ENCODE measurements at places on chromosomes 6 and 20.

- no peak for DNase-seq
Observed at GRCh38 chr6:93474733-93475179, 55.4 kb upstream of the EPHA7 start.

- DNase-seq, result no peak
Observed at GRCh38 chr6:1858196-1858595, 248.5 kb downstream of the FOXC1 start.

GRCh38 chr20:23037017-23037481 lies 1.9 kb downstream of the SSTR4 start:
- DNase-seq, result no peak

GRCh38 chr6:132768051-132768517 lies 10.4 kb upstream of the VNN2 start:
- no peak for DNase-seq

DNA sequence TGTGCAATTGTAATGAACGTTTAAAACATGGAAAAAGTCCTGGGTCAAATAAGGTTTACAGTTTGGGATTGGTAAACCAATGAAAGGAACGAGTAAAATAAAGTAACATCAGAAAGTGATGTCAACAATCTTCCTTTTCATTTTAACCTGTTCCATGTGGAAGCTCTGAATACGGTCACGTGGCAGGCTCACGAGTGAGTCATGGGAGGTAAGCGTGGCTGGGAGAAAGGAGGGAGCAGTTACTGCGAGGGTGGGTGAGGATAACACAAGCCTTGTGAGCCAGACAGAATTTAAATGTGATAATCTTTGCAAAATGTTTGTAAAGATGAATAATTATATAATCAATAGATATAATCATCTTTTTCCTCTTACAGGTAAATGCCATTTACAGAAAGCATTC lies 171.3 kb upstream of the HDAC2 start:
- peak; percentile 42 for DNase-seq

GRCh38 chr6:106103728-106104109 lies 17.6 kb downstream of the PRDM1 start:
- DNase-seq, result no peak

DNA sequence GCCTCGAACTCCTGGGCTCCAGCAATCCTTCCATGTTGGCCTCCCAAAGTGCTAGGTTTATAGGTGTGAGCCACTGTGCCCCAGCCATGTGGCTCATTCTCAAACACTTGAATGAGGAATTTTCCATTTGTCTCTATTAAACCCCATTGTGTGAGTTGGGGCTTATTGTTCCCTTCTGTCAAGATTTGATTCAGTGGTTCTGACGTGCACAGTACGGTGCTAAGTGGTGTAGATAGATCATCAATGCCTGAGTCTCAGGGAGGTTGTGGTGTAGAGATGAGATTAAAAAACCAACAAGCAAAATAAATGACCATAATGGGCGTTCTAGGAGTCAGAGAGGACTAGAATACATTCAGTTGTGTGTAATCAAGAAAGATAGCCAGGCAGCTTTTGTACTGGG lies 335.6 kb downstream of the PRL start:
- no peak for DNase-seq

DNA sequence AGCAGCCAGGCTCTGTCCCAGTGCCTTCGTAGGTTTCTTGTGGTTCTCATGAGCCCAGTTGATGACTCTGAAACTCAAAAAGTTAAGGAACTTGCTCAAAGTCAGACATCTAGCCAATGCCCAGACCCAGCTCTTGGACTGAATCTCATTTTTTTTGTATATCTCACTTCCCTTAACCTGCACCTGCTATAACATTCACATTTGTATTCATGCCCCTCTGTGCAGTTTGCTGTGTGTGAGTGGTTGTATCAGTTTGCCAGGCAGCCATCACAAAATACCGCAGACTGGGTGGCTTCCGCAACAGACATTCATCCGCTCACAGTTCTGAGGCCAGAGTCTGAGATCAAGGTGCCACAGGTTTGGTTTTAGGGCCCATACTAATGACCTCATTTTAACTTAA lies 49.9 kb downstream of the IPCEF1 start:
- DNase-seq, result no peak

- no peak for DNase-seq
Observed at GRCh38 chr6:131398176-131398575, 174.8 kb upstream of the ARG1 start.

DNA sequence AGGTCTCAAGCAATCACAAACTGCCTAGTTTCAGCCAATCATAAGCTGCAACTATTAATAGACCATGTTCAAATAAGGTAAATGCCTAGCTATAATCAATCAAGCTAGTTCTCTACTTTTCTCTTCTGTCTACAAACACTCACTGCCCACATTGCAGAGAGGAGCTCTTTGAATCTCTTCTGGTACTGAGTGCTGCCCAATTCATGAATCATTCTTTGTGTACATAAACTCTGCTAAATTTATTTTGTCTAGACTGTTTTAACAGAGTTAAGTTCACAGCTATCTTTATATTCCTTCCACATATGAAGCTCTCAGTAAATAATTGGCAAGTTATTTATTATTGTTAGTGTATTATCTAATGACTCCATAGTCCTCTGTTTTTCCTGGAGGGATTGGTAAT lies 411.0 kb downstream of the EPHA7 start:
- DNase-seq, result no peak

- no peak for DNase-seq
Observed at GRCh38 chr6:137352859-137353258, 133.7 kb upstream of the IFNGR1 start.

- DNase-seq, result no peak
Observed at GRCh38 chr6:139500977-139501376, 126.5 kb upstream of the CITED2 start.

DNA sequence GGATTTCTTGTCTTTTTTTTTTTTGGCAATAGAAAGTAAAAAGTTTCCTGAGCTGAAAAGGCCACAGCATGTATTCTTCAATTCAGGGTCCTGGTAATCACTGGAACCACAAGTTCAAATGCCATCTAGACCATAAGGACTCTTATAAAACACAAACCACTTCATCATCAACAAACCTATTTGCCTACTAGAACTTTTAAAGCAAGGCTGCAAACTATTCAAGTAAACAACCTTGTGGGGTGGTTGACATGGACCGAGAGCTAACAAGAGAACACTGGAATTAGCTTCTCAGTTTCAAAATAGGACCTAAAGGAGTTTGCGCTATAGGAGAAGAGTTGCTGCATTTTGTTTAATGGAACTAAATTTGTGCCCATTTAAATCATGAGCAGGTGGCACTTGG lies 215.9 kb downstream of the ATXN1 start:
- no peak for DNase-seq

- DNase-seq, result no peak
Observed at GRCh38 chr20:63549679-63550282, 2.2 kb upstream of the SRMS start.

DNA sequence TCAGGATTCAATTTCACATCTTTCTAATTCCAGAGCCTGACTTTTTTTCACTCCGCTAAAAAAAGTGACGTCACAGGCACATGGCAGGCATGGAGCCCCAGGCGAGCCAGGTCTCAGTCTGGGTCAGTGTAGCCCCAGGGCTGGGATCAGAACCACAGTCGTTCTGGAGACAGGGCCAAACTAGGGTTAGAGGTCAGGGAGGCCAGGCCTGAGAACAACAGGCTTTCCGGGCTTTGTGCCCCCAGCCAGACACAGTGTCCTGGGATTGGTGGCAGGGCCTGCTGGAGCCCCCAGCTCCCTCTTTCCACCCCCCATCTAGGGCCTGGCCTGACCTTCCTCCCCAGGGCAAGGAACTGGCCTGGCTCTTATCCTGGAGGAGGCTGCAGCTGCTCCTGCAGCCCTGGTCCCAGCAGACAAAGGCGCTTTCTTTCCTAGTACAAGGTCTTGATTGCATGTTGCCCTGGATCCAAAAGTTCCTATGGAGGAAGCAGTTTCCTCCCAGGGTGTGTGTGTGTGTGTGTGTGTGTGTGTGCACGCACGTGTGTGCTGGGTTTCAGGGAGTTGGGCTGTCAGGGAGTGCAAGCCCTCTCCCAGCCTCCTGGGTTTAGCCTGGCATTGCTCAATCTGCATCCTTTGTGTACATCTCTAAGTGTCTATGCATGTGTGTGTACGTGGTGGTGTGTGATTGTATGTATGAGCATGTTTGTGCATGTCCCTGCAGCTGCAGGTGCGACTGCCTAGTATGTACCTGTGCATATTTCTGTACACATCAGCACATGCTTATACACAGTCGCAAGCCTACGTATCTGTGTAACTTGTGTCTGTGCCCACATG lies 26.5 kb upstream of the EMILIN3 start:
- DNase-seq, result peak; percentile 86

- DNase-seq, result no peak
Observed at GRCh38 chr6:83097204-83097603, 29.7 kb downstream of the DOP1A start.

DNA sequence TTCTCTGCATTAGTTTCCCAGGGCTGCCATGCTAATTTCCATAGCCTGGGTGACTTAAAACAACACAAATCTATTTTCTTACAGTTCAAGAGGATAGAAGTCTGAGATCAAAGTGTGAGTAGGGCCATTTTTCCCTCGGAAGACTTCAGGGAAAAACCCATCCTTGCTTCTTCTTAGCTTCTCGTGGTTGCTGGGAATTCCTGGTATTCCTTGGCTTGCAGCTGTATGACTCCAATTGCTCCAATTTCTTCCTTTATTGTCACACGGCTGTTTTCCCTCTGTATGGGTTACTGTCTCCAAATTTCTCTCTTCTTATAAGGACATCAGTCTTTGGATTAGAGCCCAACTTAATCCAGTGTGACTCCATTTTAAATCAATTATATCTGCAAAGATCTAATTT lies 128.4 kb upstream of the JAG1 start:
- no peak for DNase-seq

DNA sequence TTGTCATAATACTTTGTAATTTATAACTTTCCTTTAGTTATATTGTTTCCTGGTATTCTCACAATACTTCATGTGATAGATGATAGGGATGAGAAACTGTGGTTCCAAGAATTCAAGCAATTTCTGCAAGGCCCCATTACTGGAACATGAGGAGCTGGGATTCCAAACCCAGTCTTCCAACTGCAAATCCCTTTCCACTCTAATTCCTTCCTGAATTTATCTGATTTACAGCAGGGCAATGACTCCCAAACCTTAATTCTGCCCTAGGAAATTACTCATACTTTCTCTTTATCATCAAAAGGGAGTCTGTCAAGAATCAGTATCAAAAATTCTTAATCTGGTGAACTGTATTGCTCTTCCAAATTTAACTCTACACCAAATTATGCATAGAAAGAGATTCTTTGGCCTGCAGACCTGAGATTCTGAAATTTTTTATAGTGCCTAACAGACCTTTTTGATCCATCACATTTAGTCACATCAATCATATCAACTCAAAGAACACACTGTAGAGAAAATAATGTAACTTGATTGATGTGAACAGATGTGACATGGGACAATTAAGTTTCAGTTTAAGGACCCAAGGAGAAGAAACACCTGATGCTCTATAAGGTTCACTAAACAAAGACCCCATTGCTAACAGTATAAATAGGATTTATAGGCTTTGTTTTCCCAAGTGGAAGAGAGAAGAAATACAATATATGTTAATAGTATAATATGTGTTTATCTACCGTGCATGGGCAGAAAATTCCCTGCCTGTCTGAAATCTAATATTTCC lies 41.5 kb upstream of the GJA1 start:
- DNase-seq, result no peak

DNA sequence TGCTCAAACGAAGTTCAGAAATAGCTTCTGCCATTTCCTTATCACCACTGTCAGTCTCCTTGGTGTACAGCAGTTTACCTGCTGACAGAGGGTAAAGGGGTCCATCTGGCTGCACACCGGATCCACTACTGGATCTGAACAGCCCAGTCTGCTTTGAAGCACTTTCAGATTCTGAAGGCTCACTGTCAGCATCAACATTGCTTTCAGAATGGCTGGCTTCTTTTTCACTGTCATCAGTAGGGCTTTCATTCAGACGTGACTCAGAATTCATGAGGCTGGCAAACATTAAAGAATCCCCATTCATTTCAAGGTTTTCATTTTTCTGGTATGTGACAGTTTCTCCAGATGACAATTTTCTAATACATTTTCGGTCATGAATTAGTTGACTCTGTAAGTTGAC lies 21.0 kb upstream of the PNISR start:
- DNase-seq, result no peak

DNA sequence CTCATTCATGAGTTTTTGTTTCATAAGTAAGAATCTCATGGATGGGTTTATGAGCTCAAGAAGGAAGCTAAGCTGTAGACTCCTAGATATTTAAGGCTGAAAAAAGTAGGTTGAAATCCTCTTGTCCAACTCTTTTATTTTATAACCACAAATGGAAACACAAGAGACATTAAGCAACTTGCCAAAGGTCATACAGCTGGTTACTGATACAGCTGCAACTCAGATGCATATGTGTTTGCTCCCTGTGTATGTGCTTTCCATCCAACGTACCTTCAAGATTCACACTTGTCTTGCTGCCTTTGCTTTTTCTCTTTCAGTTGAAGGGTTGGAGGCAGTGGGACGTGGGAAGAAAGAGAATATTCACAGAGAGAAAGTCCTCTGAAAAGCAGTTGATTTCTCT lies 153.5 kb upstream of the STMND1 start:
- DNase-seq, result no peak

GRCh38 chr6:155024391-155025027 lies 29.4 kb downstream of the TIAM2 start:
- DNase-seq, result no peak

DNA sequence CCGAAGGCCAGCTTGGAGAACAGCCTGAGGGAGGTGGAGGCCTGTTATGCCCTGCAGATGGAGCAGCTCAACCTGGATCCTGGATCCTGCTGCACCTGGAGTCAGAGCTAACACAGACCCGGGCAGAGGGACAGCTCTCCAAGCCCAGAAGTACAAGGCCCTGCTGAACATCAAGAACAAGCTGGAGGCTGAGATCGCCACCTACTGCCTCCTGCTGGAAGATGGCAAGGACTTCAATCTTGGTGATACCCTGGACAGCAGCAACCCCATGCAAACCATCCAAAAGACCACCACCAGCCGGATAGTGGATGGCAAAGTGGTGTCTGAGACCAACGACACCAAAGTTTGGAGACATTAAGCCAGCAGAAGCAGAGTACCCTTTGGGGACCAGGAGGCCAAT lies 223.5 kb upstream of the ID4 start:
- no peak for DNase-seq

GRCh38 chr6:121857551-121857950 lies 422.1 kb downstream of the GJA1 start:
- DNase-seq, result no peak

- no peak for DNase-seq
Observed at GRCh38 chr20:19807946-19808330, 49.9 kb downstream of the RIN2 start.

- no peak for DNase-seq
Observed at GRCh38 chr6:29619578-29620160, 13.3 kb downstream of the GABBR1 start.

DNA sequence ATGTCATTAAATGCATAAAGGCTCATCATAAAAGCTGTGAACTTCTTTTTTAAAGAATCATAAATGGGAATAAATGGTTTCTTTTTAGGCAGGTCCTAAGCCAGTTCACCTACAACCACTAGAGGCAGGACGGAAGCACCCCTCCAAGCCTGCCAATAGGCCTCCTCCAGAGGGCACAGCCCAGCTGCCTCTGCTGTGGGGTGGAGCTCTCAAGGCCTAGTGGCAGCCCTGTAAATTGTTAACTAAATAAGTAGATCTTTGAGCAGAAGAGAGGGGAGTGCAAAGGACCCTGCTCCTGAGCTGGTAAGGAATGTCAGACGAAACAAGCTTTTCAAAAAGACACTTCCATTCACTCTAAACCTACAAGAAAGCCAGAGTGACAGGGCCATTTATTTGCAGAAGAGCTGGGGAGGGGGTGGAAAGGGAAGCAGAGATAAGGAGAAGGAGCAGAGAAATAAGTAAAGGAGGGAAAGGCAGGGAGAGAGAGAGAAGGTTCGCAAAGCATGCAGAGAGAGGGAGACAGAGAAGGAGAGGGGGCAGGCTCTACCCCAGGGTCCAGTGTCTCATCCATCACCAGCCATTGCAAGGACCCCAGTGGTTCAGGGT lies 18.0 kb upstream of the MAFB start:
- no peak for DNase-seq
